ENCODE measurements at places on chromosomes 11 and 22. TPM values are rescaled to one million over a fixed set of nuclear protein-coding genes. Genes with fewer than 3 reads are reported as not detected.

The COMT gene
- total RNA-seq, result 107 TPM

The PDE2A gene
- total RNA-seq, result 12.0 TPM

DNA sequence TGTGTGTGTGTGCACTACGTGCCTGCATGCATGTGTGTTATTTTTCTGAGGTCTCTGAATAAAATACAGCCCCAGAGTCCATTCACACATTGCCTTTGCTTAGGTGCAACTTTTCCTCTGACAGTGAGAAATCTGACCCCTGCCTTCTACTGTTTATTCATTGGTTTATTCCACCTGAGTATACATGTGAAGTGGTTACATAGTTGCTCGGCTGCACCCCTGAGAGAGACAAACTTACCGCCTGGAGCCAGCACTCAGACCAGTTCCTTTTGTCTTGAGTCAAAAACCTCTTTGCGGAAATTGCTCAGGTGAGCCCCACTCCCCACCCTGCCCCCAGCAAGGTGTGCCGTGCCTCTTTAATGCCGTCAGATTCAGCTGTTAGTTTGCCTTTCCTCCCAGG is 363.6 kb downstream of the BRD1 start:
- peaks cover 9% of the 10 kb centered on the region for H3K4me1 ChIP-seq
- H3K27ac ChIP-seq, result no peak overlapping the region
- no peaks in the 10 kb centered on the region for H3K36me3 ChIP-seq
- no peak for DNase-seq
- H3K27me3 ChIP-seq, result peaks cover 99% of the 10 kb centered on the region
- no peak overlapping the region for H3K4me3 ChIP-seq

GRCh38 chr22:19440411-19441195 is 6.9 kb downstream of the C22orf39 start:
- no peaks in the 10 kb centered on the region for H3K36me3 ChIP-seq
- H3K27ac ChIP-seq, result no peak overlapping the region
- H3K4me3 ChIP-seq, result no peak overlapping the region
- H3K4me1 ChIP-seq, result no peaks in the 10 kb centered on the region
- DNase-seq, result no peak
- H3K27me3 ChIP-seq, result no peaks in the 10 kb centered on the region

DNA sequence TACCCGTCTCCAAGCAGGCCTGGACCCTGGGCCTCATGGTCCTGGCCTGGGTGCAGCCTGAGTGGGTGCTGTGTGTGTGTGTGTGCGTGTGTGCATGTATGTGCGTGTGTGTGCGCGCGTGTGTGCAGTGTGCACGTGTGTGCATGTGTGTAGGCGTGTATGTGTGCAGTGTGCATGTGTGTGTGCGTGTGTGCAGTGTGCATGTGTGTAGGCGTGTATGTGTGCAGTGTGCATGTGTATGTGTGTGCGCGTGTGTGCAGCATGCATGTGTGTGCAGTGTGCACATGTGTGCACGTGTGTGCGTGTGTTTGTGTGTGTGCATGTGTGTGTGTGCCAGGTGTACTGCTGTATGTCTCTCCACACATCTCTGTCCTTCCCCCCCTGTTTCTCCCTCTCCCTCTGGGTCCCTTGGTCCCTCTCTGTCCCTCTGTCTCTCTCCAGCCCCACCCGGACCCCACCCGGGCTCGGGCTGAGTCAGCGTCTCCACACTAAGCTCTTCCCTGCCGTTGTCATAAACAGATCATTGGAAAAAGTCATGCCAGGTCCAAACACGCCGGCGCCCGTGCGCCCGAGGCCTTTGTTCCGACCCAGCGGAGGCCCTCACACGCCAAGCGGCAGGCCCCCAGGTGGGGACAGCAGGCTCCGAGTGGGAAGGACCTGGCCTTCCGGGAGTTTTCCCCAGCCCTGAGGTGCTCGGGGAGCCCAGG is 34.0 kb downstream of the WNT7B start:
- H3K4me3 ChIP-seq, result no peak overlapping the region
- no peaks in the 10 kb centered on the region for H3K27me3 ChIP-seq
- no peak for DNase-seq
- no peaks in the 10 kb centered on the region for H3K4me1 ChIP-seq

Data from PC-9 (cell line).